ENCODE measurements at places on chromosomes 6 and 20.

- DNase-seq: no peak
Observed at GRCh38 chr6:21595285-21596144, 2.0 kb downstream of the SOX4 start.

GRCh38 chr6:11815231-11815630, 36.6 kb upstream of the ADTRP start:
- no peak for DNase-seq

- no peak for DNase-seq
Observed at GRCh38 chr20:18796282-18796833, 17.2 kb upstream of the SCP2D1 start.

DNA sequence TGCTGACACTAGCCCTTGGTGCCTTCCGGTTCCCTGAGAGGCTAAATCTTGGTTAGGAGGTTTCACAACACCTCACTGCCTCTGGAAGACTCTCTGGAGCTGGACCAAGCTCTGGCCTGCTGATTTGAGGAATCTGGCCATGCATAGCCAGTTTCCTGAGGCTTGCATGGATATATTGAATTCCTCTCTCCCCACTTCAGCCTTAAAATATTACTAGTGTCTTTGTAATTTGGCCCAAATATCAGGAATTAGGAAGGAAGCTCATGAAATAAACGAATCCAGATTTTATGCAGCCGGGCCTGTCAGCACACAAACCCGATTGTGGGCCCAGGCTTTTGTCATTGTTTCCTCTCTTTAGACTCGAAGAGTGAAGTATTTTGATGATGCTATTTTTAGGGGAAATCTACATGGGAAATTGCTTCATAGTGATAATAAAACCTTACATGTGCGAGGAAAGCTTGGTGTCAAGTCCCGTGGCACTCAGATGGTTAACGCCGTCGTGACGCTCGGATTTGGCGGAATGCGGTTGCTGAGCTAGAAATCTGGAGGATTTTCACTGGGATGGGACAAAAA, 144.4 kb downstream of the PHACTR3 start:
- no peak for DNase-seq

DNA sequence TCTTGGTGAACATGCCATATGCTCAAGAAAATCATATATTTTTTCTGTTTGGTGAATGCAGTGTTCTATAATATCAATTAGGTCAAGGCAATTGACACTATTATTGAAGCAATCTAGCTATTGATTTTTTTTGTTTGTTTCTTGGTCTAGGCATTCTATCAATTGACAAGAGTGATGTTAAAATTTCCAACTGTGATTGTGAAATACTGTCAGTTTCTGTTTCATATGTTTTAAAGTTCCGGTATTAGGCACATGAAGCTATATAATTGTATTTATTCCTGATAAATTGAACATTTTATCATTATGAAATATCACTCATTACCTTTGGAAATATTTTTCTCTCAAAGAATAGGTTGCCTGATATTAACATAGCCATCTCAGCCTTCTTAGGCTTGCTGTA, 653.4 kb downstream of the HDGFL1 start:
- DNase-seq: no peak

GRCh38 chr6:110337486-110337885, 20.7 kb downstream of the METTL24 start:
- no peak for DNase-seq

DNA sequence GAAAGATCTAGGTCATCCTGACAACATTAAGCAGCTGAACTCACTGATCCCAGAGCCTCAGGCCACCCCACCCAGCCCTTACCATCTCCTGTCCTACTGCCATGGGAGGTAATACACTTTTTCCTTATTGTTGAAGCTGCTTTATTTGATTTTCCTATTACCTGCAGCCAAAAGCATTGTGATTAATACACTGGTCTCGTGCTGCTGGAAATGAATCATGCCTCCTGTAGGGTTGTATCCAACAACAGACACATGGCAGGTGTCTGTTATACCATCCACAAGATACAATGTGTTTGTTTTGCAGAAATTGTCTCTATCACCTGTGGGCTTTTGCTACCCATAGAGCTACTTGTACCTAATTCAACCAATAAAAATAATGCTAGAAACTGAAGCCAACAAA, 34.2 kb downstream of the MYLIP start:
- DNase-seq: no peak

DNA sequence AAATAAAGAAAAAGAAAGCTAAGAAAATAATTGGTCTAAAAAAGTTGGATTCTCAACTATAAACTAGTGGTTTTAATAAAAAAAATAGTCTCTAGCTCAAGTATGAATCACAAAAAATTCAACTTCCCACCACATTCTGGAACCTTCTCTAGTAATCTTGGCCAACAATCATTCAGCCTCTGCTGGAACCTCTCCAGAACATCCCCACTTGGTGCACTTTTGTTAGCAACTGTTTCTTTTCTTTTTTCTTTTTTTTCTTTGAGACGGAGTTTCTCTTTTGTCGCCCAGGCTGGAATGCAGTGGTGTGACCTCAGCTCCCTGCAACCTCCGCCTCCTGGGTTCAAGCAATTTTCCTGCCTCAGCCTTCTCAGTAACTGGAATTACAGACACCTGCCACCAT, 35.7 kb downstream of the TXLNB start:
- no peak for DNase-seq

- no peak for DNase-seq
Observed at GRCh38 chr20:13910492-13910891, 79.9 kb downstream of the SEL1L2 start.

GRCh38 chr6:109579361-109579760, 96.3 kb upstream of the ZBTB24 start:
- no peak for DNase-seq

DNA sequence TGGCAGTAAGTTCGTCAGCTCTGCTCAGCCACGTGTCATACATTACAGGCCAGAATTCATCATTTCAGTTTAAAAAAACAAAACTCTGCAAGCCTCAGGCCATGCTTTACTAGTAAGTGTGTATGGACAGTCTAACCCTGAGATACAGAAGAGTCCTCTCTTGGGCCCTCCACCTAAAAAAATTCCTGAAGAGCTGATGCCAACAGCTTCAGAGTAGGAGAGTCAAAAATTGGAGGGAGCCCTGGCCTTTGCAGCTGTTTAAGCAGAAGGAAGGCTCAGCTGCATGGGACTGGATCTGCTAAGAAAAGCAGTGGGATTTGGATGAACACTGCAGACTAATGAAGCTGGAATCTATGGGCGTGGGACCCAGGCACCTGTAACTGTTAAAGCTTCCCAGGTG, 47.2 kb upstream of the FAM8A1 start:
- DNase-seq: no peak

GRCh38 chr6:136987526-136987925, 57.2 kb downstream of the IL20RA start:
- DNase-seq: no peak

DNA sequence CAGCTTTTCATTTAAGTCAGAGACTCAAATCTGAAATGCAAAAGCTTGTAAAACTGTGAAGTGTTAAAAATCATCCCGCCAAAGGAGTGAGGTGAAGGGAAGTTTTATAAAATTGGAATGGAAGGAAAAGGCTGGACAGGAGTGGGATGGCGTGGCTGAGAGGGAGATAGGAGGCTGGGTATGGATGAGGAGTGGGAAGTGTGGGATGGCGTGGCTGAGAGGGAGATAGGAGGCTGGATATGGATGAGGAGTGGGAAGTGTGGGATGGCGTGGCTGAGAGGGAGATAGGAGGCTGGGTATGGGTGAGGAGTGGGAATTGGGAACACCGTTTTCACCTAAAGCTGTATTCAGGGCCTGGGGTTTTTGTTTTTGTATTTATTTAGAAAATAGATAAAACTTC, 59.4 kb upstream of the NKX2-2 start:
- DNase-seq: no peak

GRCh38 chr6:159753081-159753872, 8.6 kb upstream of the ACAT2 start:
- DNase-seq: no peak

GRCh38 chr6:117506180-117506835, 23.8 kb downstream of the DCBLD1 start:
- DNase-seq: no peak

GRCh38 chr6:42484261-42484660, 32.5 kb upstream of the TRERF1 start:
- no peak for DNase-seq

GRCh38 chr6:52317841-52318581, 33.5 kb upstream of the MCM3 start:
- DNase-seq: no peak

DNA sequence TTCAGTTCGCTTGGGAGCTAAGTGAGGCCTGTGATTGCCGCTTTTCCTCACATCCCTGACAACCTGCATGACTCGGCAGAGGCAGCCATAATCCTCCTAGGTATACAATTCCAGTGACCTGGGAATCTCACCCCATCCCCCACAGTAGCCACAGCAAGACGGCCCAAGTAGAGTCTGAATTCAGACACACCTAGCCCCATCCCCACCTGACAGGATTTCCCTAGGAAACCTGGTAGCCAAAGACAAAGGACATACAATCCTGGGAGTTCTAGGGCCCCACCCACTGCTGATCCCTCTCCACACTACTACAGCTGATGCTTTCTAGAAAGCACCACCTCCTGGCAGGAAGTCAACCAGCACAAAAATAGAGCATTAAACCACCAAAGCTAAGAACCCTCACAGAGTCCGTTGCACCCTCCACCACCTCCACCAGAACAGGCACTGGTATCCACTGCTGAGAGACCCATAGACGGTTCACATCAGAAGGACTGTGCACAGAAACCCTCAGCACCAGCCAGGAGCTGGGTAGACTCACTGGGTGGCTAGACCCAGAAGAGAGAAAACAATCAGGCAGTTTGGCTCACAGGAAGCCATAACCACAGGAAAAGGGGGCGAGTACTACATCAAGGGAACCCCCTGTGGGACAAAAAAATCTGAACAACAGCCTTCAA, 17.9 kb upstream of the RUNX2 start:
- peak; percentile 20 for DNase-seq

DNA sequence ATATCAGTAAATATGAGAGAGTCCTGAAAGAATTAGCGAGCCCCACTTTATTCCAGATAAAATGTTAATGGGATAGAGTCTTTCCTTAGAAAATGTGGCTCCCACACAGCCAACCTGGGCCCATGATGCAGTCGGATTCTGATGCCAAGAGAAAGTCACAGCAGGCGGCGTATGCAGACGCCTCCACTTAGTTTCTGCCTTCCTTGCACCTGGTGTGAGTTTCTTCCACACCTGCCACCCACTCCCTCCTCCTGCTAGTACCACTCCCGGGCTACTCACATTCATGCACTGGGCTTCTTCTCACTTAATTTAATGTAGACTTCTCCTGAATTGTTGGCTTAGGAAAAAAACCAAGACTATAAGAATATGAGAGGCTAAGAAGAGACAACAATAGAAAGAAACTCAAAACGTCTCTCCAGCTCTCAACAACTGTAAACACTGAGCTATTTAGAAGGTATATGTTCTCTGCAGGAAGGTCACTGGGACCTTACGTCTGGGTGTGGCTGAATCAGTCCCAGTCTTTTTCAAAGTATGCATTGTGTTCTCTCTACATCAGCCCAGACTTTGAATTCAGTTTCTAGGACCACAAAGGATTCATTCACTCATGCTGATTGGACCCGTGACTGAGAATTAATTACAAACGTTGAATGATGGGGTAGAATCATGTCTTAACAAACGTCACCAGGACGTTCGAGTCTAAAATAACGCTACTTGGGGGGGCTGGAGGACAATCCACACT, 70.4 kb downstream of the GCNT2 start:
- DNase-seq: no peak

- DNase-seq: no peak
Observed at GRCh38 chr6:111872401-111873177, 663 bp downstream of the FYN start.

DNA sequence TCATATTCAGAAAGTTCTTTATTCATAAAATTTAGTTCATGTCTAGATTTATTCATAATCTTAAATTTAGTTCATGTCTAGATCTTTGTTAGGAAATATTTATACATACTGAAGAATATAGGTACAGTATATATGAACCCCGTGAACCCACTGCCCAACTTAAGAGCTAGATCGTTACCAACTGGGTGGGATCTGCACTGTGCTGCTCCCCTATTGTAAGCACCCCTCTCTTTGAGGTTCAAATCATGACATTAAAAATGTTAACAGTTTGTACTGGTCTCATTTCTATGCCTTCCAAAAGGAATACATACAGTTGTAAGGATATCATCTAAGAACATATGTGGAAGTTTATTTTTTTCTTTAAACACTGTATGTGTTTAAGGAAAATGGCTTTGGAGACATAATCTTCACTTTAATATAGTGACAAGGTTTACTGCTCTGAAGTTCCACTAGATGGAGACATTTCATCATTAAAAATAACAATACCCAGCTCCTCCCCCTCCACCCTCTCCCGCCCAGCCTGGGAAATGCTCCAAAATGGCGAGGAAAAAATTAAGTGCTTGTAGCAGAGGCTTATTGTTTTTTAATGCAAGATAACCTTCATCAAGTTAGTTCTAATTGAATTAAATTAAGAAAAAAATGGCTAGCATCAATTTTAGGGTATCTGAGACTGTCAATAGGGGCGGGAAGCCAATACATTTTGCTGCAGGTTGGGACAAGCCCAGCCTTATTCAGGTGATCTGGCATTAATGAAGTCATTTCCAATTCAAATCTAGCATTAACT, 104.1 kb upstream of the TRAF3IP2 start:
- DNase-seq: peak; percentile 33

GRCh38 chr6:35735452-35735851, 1.4 kb upstream of the ARMC12 start:
- DNase-seq: no peak

DNA sequence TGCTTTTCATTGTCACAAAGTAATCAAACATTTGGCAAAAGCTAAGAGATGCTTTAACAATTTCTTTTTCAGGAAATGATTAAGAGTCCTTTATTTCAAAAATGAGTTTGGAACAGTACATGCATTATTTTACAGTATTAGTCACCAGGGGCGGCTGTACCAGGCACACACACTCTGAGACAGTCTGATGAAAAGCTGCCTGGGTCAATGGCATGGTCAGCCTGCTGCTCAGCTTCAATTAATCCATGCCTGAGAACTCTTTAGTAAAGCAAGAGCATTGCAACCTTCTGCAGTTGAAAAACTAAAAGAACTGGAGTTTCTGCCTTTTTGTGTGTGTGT, 105.5 kb downstream of the TULP4 start:
- no peak for DNase-seq

- DNase-seq: no peak
Observed at GRCh38 chr6:81475646-81476045, 276.8 kb downstream of the TENT5A start.

GRCh38 chr20:63553933-63554290, at the start of gene FNDC11:
Gene FNDC11 (plus strand): TSS chr20:63554159. CDS start chr20:63555664, 1,505 bp downstream.
- peak; percentile 37 for DNase-seq

GRCh38 chr6:133254552-133255228, 13.5 kb downstream of the EYA4 start:
- DNase-seq: no peak

DNA sequence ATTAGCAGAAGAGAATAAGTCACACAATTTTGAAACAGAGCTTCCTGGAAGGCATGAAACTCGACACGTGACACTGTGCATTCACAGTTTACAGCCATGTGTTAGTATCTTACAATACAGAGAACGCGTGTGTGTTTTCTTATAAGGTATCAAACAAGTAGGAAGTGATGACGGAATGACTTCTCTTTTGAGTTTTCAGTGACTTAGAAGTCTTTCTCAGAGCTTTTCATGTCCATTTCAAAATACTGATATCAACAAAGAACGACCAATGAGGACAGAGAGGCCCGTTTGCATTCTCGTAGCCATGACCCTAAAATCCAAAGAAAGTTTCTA, 36.6 kb upstream of the DUSP22 start:
- DNase-seq: no peak

GRCh38 chr20:37490663-37491350, 30.2 kb upstream of the NNAT start:
- DNase-seq: no peak

- no peak for DNase-seq
Observed at GRCh38 chr20:21232546-21233280, 70.4 kb upstream of the XRN2 start.

- no peak for DNase-seq
Observed at GRCh38 chr6:42460883-42461282, 9.2 kb upstream of the TRERF1 start.
